Hematopoietic multipotent progenitor cell treated with erythropoietin and hydrocortisone succinate and interleukin-3 and kit ligand, for 8 days (in vitro differentiated cells): ENCODE measurements at places on chromosomes 3 and 15.
A peak's percentile ranks its signal among the peaks of the same experiment; 100 is the strongest.

- no peak for DNase-seq
Measured at GRCh38 chr3:115085197-115085865, 61.8 kb downstream of the ZBTB20 start.

DNA sequence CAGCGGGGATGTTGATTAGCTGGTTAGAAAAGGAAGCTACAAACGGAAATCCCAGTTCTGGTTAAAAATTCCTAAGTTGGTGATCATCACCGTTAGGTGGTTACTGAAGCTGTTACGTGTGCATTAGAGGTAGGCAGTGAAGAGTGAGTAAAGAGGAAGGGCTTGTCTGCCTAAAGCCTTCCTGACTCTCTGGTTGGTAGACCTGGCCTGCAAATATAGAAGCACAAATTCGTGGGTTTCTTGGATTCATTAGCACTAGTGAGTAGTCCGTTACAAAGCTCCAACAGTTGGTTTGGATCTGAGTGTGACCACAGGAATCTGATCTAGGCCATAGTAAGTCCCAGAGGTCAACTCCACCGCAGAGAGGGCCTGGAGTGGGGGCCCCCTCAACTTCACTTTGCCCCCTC lies 174.0 kb upstream of the TP63 start:
- DNase-seq, result no peak

DNA sequence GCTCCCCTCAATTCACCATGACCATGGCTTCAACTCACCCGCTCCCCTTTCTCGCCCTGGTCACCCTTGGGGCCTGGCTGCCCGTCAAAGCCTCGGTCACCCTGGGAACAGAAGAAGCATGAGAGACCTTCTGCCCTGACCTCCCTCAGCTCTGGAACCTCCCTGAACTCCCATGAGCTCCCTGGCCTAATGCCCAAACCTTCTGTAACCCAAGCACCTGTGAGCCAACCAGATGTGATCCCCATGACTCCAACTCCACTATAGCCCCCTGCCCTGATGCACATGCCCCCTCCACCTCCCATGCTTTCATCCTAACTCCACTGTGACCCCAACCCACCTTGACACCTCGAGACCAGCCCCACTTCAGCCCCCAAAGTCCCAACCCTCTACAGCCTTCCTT lies 3.5 kb upstream of the UCN2 start:
- DNase-seq, result no peak

GRCh38 chr3:166580561-166580960 lies 743.3 kb upstream of the BCHE start:
- no peak for DNase-seq

- DNase-seq, result no peak
Measured at GRCh38 chr3:56190771-56191305, 277.4 kb downstream of the ERC2 start.

GRCh38 chr3:112078125-112079083 lies 7.8 kb upstream of the C3orf52 start:
- DNase-seq, result no peak

DNA sequence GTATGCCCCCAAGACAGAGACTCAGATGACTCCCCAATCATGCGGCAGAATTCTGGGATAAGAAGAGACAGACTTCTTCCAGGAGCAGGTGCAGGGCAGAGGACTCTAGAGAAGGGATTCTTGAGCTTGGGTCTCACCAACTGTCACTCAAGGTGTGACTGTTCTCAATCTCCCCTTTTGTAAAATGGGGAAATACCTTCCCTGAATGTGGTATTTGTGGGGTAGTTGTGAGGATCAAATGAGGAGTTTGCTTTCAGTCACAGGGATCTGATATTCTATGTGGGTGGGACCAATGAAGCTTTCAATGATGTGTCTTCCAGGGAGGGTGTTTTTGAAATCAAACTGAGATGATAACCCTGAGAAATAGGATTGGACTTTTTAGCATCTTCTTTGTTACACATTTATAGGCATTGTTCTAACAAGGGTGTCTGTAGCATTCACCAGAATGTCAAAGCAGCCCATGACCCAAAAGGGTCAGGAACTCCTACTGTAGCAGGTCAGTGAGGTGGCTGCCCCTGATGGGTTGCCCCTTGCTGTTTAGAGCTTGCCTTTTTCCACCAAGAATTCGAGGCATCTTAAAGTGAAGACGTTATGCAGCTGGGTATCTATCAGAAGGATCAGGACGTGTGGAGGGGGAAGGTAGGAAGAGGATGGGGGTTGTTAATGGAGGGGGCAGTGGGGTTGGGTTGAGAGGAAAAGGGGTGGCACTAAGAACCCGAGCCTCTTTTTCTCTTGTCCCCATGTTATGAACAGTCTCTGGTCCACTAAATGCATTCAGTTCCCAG lies 28.8 kb downstream of the UMPS start:
- no peak for DNase-seq

- peak; percentile 27 for DNase-seq
Measured at GRCh38 chr3:47406762-47407149, 25.9 kb downstream of the PTPN23 start.

DNA sequence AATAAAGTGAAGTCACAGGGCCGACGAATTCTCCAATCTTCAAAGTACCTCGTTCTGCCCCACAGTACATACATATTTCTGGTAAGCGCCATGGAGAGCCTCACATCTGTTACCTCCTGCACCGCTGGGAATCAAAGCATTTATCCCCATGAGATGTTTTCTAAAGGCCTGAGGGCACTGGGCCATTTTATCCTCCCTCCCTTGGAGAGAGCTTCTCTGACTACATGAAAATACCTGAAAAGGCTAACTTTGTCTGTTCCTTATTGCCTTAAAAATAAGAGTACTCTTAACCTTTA lies 148.1 kb downstream of the RORA start:
- no peak for DNase-seq

DNA sequence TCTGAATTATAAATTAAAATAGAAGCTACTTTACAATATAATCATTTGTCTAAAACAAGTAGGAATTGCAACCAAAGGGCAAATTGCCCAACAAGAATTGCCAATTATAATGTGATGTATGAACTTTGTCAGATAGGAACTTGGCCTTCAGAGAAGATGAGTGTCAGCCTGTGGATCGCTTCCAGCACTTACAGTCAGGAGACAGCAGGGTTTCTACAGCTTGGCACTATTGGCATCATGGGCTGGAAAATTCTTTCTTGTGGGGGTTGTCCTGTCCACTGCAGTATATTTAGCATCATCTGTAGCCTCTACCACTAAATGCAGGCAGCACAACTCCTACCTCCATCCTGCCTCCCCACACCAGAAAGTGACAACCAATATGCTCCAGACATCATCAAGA lies 48.1 kb upstream of the CRBN start:
- no peak for DNase-seq

- no peak for DNase-seq
Measured at GRCh38 chr3:177904621-177905020, 631.6 kb upstream of the KCNMB2 start.

- no peak for DNase-seq
Measured at GRCh38 chr3:117886147-117886546, 1148.5 kb downstream of the IGSF11 start.

- DNase-seq, result peak; percentile 77
Measured at GRCh38 chr3:185813691-185814215, 11.1 kb downstream of the IGF2BP2 start.

- peak; percentile 20 for DNase-seq
Measured at GRCh38 chr3:169954142-169954756, 12.4 kb upstream of the SEC62 start.

DNA sequence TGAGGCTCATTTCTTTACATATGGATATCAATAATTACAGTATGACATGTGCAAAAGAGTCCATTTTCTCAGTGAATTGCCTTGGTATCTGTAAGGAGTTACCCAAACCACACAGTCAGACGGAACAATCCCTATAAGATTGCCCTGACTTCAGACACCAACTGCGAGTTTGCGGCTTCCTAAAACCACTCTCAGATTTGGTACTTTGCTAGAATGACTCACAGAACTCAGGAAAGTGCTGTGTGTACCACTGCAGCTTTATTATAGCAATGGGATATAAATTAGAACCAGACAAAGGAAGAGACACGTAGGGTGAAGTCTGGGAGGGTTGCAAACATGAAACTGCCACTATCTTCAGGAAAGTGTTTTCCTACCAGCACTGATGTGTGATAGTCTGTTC lies 45.8 kb upstream of the ATP13A3 start:
- no peak for DNase-seq

DNA sequence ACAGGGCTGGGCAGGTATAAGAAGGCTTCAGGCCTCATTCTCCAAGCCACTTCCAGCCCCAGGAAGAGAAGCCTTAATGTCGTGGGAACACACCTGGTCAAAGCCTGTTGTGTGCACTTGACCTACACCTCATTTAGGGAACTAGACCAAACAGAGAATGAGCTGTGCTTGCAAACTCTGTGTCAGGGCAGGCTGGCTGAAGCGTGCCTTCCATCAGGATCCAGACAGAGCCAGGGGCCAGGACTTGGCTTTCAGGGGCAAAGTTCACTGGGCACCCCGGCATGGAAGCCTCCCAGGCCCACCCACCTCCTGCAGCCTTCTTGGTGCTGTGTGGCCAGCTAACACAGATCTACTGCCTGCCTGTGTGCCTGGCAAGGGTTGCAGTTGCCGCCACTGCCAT lies 11.5 kb downstream of the RBPMS2 start:
- DNase-seq, result no peak

GRCh38 chr3:67875338-67875737 lies 220.9 kb upstream of the SUCLG2 start:
- no peak for DNase-seq

GRCh38 chr3:106458952-106459351 lies 590.1 kb upstream of the CBLB start:
- DNase-seq, result no peak

GRCh38 chr15:99537344-99537743 lies 28.4 kb upstream of the MEF2A start:
- no peak for DNase-seq

- no peak for DNase-seq
Measured at GRCh38 chr15:36951731-36952247, 148.6 kb downstream of the MEIS2 start.

DNA sequence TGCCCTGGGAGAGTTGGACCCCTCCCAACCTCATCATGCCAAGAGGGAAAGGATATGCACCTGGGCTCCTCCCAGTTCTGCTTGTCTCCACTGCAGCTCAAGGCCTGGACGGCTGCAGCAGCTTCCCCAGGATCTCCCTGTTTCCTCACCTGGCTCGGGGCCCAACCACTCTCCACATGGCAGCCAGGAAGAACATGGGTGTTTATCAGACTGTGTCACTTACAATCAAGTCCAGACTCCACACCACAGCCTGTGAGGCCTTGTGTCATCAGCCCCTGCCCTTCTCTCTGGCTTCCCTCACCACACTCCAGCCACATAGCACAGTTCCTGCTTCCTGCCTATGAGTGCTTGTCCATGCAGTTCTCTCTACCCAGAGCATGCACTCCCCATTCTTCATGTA lies 534.4 kb downstream of the EPHB1 start:
- DNase-seq, result no peak

DNA sequence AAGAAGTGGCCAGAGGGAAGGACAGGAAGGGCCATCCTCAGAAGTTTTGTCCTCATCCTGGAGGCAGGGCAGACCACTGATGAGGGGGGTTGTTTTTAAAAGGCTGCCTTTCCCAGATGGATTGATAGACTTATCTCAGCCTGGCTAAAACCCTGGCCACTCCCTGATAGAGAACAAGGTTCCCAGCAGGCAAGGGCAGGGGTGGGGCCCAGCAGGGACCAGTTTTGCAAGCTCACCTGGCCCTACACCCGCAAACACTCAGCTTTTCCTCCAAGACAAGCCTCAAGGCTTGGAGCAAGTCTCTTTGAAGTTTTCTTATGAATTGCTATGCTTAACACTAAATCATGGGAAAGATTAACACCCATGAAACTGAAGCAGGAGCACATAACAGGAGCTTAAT lies 9.1 kb downstream of the LIPC start:
- DNase-seq, result no peak

- no peak for DNase-seq
Measured at GRCh38 chr3:177776661-177777101, 579.4 kb upstream of the TBL1XR1 start.

DNA sequence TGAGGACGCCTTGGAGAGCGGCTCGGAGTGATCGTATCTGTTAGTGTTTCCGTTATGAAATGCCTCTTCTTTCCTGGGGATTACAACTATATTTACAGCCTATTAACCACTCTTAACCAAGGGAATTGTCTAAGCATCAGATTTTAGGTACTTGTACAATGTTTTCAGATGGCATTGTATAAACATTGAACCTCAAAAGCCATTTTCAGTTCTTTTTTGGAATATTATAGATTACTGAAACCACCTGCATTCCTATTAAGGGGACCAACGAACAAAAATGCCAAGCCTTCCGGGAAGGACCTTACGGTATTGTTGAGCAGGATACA lies 1.1 kb downstream of the NEO1 start:
- DNase-seq, result no peak

DNA sequence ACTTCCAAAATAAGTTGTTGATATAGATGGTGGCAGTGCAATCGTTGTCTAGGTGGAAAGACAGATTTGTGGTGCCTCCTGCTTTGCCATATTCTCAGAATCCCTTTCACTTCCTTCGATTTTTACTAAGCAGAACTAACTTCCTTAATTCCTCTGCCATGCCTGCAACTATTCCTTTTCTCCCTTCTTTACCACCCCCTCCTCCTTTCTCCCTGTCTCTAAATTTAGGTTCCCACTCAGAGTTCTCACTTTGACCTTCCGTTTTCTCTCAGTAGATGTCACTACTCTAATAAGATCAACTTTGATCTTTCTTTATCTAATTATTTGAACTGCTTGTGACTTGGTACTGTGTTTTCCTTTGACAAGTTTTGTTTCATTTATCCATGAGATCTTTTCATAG lies 351.2 kb downstream of the LPP start:
- DNase-seq, result no peak

DNA sequence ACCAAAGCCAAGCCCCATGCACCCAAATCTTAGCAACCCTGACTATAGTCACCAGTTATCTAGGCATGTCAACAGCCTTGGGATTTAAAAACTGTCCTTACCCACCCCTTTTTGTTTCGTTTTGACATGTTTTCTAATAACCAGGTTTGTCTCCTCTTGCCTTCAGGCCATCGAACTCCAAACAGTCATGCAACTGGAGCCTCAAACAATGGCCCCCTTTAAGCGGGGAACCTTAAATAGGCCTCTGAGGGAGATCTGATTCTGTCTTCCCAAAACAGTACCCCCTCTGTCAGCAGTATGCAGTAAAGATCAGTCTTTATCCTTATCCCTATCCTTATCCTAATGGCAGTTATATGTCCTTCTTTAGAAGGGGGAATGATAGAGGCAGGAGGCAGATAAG lies 105.7 kb downstream of the DPH6 start:
- no peak for DNase-seq

DNA sequence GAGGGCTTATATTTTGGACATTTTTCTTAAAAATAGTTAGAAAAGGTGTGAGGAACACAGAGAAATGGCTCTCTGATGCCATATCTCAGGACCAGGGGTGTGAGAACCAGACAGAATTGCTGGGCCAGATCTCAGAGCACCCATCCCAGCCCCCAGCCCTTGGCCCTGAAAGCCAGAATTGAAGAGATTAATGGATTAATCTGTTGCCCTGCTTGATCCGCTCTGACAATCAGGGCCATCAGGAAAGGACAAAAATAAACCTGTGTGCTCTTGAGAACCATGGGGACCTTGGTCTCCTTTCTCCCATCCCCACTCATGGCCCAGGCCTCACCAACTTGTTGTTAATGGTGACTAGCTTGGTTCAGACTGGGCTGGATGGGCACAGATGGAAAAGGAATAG lies 113.5 kb downstream of the CADPS start:
- no peak for DNase-seq
